ENCODE measurements at places on chromosomes 3 and 15. TPM values are rescaled to one million over a fixed set of nuclear protein-coding genes. Genes with fewer than 3 reads are reported as not detected.

DNA sequence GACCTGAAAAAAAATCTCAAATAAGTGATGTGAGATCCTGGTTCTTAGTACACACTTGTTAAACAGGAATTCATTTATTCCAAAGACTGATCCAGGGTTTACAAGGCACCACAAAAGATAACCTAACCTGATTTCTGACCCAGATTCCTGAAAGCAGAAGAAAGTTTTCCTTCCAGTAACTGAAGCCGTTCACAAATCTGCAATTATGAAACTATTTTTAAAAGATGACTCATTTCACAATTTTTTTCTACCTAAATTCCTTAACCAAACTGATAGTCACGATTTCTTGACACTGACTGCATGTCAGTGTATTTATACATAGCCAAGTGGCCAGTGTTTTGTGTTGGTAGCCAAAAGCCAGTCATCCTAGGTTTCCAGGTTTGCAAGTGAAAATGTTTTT lies 17.1 kb downstream of the SLC9A9 start:
- H3K27me3 ChIP-seq: no peaks in the 10 kb centered on the region
- H3K4me1 ChIP-seq: peaks cover 32% of the 10 kb centered on the region
- DNase-seq: no peak

SI gene
- total RNA-seq: not detected

DNA sequence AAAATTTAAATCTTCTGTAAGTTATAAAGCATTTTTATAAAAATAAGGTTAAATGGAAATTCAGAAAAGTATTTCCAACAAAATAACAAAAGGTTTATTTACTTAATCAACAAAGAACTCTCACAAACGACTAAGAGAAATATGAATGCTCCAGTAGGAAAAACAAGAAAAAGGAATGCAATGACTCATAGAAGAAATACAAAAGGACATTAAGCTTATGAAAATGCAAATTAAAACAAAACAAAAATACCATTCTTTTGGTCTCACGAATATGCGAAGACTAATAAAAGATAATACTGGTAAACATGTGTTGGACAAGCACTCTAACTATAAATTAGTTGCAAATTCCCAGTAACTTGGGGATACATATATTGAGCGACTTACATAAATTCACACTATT lies 17.5 kb upstream of the TBC1D5 start:
- H3K4me3 ChIP-seq: no peak overlapping the region
- no peaks in the 10 kb centered on the region for H3K36me3 ChIP-seq
- H3K27ac ChIP-seq: no peak overlapping the region
- no peak for DNase-seq
- H3K4me1 ChIP-seq: peaks cover 10% of the 10 kb centered on the region
- H3K27me3 ChIP-seq: peaks cover 8% of the 10 kb centered on the region

GRCh38 chr3:196886144-196886543 lies 18.4 kb downstream of the SENP5 start:
- H3K4me3 ChIP-seq: no peak overlapping the region
- H3K36me3 ChIP-seq: peaks cover 1% of the 10 kb centered on the region
- H3K4me1 ChIP-seq: peaks cover 12% of the 10 kb centered on the region
- H3K27ac ChIP-seq: no peak overlapping the region
- DNase-seq: no peak

- peaks cover 67% of the 10 kb centered on the region for H3K27me3 ChIP-seq
- DNase-seq: no peak
- H3K4me1 ChIP-seq: peaks cover 5% of the 10 kb centered on the region
- H3K27ac ChIP-seq: no peak overlapping the region
- H3K36me3 ChIP-seq: peaks cover 12% of the 10 kb centered on the region
- no peak overlapping the region for H3K4me3 ChIP-seq
These were observed 53.5 kb downstream of the SLC30A4 start for GRCh38 chr15:45469027-45469426.

- H3K27me3 ChIP-seq: no peaks in the 10 kb centered on the region
- no peaks in the 10 kb centered on the region for H3K36me3 ChIP-seq
- H3K4me3 ChIP-seq: no peak overlapping the region
- no peak for DNase-seq
These were observed 254.4 kb upstream of the ZPLD1 start for GRCh38 chr3:102180280-102180931.

Data from T-helper 17 cell (primary cell).